ENCODE measurements at places on chromosomes 11 and 22.
A peak's percentile ranks its signal among the peaks of the same experiment; 100 is the strongest.

GRCh38 chr11:105829084-105829483 lies 193.0 kb downstream of the MSANTD4 start:
- DNase-seq = no peak

- DNase-seq = no peak
These were observed 72.1 kb downstream of the ATXN10 start for GRCh38 chr22:45743687-45744086.

GRCh38 chr11:112357488-112357887 lies 96.8 kb upstream of the PLET1 start:
- DNase-seq = no peak

- no peak for DNase-seq
These were observed 1.4 kb downstream of the USP47 start for GRCh38 chr11:11843211-11843621.

GRCh38 chr11:37333345-37333744 lies 735.3 kb upstream of the RAG2 start:
- DNase-seq = no peak

- no peak for DNase-seq
These were observed 201.5 kb upstream of the MTMR2 start for GRCh38 chr11:96125400-96125799.

GRCh38 chr22:36386351-36386899 lies 1.3 kb downstream of the MYH9 start:
- DNase-seq = peak; percentile 55

GRCh38 chr11:46343520-46343919 lies 3.7 kb upstream of the DGKZ start:
- DNase-seq = no peak

- no peak for DNase-seq
These were observed 252.7 kb downstream of the CASP12 start for GRCh38 chr11:104645261-104646222.

- DNase-seq = no peak
These were observed 2.1 kb downstream of the NECTIN1 start for GRCh38 chr11:119726585-119727522.

GRCh38 chr11:130436171-130436570 lies 7.8 kb upstream of the ADAMTS8 start:
- DNase-seq = no peak

- DNase-seq = no peak
These were observed 124.5 kb downstream of the COMMD9 start for GRCh38 chr11:36164506-36165250.

- no peak for DNase-seq
These were observed 33.1 kb downstream of the LRFN4 start for GRCh38 chr11:66889960-66890359.

DNA sequence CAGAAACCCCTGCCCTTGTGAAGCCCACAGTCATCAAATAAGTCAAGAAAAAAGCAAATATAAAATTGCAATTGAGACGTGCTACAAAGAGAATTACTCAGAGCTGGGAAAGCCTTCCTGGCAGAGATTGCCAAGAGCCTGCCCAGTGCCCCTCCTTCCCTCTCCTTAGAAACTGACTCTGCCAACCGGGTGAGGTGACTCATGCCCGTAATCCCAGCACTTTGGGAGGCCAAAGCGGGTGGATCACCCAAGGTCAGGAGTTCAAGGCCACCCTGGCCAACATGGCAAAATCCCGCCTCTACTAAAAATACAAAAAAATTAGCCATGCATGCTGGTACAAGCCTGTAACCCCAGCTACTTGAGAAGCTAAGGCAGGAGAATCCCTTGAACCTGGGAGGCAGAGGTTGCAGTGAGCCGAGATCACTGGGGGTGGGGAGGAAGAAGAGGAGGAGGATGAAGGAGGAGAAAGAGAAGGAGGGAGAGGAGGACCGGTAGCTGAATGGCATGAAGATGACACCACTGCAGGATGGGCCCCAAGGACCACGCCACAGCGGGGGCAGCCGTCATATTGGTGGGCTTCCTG lies 76.1 kb upstream of the RTL6 start:
- no peak for DNase-seq

GRCh38 chr11:61874377-61874809 lies 17.0 kb downstream of the FADS3 start:
- no peak for DNase-seq

DNA sequence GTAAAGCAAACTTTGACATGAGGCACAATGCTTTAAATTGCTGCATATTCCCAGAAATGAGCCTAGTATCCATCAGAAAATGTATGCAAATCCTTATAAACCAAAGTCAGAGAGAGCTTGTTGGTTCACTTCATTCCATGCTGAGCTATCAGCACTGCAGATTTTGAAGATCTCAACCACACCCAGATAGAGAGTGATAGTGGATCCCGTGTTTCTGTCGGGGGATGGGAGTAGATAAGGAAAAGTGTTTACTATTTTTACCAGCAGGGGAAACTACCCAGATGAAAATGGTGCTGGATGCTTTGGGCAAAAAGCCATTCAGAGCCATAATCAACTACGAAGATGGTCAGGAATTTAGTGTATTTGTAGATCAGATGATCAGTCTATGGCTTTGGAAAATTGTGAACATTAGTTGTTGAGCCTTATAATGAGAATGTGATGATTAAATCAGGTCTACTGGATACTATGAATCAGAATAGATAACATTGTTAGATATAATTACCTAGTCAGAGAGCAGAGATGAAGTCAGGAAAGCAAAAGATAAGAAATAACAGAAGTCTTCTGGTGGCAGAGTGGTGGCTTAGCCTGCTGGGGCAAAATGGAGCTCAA lies 10.8 kb downstream of the OR51B6 start:
- DNase-seq = no peak

GRCh38 chr11:82823647-82824619 lies 76.3 kb downstream of the PRCP start:
- no peak for DNase-seq

DNA sequence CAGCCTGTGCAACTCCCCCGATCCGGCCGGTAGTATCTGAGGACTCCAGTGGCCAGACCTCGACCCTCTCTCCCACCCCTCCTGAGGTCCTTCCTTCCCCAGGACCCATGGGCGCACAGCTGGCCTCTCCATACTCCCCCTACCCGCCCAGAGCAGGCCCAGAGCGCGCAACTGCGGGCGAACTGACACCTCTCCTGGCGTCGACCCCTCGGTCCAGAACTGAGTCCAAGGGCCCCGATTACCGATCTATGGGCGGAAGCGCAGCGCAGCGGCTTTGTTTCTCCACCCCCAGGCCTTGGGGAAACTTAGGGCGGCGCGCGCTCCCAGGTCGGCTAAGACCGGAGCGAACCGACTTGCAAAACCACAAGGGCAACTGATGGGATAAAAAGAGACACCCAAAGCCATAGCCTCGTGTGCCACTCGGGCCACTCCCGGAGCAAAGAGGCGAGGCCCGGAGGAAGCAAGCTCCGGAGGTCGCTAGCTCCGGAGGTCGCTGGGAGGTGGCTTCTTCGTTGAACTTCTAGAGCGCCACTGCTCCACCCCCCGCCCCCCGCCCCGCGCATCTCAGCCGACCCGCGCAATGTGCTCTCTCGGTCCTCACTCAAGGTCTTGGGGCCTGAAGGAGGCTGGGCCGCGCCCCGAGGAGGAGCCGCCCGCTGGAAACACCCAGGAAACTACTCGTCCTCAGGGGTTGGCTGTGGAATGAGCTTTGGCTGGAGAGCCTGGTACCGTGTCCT lies 9.8 kb upstream of the ALX4 start:
- no peak for DNase-seq

- no peak for DNase-seq
These were observed 68.2 kb downstream of the MSANTD4 start for GRCh38 chr11:105953886-105954285.

DNA sequence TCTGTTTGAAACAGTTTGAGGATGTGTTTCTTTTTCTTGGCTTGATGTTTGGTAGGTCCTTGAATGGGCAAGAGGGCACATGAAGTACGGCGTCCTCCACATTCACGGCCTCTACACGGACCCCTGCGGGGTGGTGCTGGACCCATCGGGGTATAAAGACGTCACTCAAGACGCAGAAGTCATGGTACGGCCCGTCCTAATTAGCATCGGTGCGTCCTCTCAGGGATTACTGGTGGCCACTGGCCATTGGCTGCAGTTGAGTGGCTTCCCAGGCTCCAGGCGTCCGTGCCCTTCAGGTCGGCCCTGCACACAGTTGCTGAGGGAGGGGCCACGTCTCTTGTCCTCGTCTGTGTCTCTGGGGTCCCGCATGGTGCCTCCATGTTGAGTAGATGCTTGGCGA lies 20.8 kb downstream of the FAM118A start:
- DNase-seq = no peak

- no peak for DNase-seq
These were observed 46.5 kb downstream of the FBLN1 start for GRCh38 chr22:45548991-45549761.

GRCh38 chr11:122646549-122647340 lies 8.8 kb upstream of the UBASH3B start:
- no peak for DNase-seq

- DNase-seq = no peak
These were observed 21.4 kb downstream of the TPBGL start for GRCh38 chr11:75261902-75262361.

GRCh38 chr11:10494636-10495463 lies 39.8 kb downstream of the AMPD3 start:
- DNase-seq = no peak

GRCh38 chr11:117815262-117815803 lies 9.2 kb downstream of the FXYD2 start:
- DNase-seq = peak; percentile 73

DNA sequence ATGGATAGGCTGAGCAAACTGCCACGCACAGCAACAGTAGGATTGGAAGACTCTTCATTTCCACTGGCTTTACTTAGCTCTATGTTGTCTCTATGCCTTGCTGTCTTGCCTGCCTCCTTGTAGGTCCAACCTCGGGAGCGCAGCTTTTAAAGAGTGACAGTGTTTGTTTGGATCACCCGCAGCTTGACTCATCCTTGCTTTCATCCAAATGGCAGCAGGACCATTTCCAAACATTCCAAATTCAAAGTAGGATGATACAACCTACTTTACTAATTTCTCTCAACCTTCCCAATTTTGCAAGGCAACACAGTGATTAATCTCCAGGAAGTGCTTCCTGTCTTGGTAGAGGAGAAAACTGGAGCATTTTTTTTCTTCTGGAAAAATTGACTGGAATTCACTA lies at the start of gene MMP3:
Gene MMP3 (minus strand): TSS at position 121 of the 400 bp plus-strand sequence. CDS start 63 bp downstream, at position 58.
- no peak for DNase-seq

DNA sequence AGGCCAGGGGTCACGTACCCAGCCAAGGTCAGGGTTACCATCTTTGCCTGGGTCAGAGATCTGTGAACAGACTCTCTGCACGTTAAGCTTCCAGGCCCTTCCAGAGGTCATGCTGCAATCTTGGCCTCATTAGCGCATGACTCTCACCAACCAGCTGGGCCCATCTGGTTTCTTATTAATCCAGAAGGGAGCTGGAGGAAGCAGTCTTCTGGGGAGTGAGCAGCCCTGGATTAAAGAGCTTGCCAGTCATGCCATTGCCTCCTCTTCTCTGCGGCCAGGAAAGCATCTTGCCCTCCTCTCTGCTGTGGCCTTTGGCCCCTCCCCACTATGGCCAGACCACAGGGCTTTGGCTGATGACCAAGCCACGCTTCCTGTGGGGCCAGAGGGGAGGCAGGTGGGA lies 57.4 kb downstream of the CHST1 start:
- no peak for DNase-seq

GRCh38 chr22:31876156-31876920 lies 68.0 kb upstream of the YWHAH start:
- no peak for DNase-seq

DNA sequence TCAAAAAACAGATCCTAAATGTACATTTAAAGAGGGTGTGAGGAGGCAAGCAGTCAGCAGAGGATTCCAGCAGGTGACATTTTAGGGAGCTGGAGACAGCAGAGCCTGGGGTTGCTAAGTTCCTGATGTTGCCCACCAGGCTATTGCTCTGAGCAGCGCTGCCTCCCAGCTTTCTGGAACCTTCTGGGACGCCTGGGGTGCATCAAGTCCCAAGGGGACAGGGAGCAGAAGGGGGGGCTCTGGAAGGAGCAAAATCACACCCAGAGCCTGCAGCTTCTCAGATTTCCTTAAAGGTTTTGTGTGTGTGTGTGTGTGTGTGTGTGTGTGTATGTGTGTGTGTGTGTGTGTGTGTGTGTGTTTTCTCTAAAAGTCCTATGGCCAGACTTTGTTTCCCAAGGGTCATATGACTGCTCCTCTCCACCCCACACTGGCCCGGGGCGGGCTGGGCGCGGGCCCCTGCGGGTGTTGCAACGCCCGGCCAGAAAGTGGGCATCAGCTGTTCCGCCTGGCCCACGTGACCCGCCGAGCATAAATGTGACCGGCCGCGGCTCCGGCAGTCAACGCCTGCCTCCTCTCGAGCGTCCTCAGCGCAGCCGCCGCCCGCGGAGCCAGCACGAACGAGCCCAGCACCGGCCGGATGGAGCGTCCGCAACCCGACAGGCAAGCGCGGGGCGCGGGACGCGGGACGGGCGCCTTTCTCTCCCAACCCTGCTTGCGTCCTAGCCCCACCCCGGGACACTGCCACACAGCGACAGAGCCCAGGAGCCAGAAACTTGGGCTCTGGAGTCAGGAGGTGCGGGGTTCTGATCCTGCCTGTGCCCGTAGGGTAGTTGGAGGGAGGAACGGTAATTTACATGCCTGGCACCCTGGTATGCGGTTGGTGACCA lies at the start of gene HMOX1:
Gene HMOX1 (plus strand): TSS at position 560 of the 887 bp plus-strand sequence. CDS start 78 bp downstream, at position 638.
- DNase-seq = peak; percentile 50

GRCh38 chr11:8533332-8533731 lies 60.7 kb downstream of the STK33 start:
- no peak for DNase-seq

- DNase-seq = no peak
These were observed 20.9 kb downstream of the TMPRSS13 start for GRCh38 chr11:117908109-117908895.

DNA sequence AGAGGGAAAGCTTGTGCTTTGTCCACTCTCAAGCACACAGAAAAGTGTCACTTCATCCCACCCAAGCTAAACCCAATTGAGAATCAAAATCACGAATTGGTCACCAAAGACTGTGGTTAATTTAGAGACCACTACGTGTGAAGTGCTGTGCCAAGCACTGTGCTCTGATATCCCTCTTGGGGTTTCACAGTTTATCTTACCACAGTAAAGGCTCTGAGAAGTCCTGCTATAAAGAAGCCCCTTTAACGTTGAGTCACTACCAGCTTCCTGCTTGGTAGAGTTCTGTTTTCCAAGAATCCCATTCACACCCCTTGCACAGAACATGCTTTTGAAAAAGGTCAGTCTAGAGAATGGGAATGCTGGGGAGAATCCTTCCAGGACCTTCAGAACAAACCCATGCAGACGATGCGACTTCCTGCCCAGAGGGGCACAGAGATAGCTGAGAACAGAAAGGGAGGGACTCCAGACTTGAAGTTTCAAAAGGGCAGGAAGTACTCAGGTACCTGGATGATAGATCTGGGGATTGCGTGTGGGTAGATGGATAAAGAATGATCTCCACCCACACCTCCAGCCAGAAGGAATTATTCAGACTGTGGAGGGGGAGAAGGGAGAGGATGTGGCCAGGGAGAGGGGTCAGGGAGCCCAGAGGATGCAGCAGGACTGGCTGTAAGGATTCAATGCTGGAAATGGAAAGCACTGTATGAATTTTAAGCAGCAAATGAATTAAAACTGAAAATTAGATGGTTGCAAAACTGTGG lies 18.1 kb upstream of the TSPAN18 start:
- no peak for DNase-seq
